ENCODE measurements at places on chromosomes 7 and 10. TPM values are rescaled to one million over a fixed set of nuclear protein-coding genes. Genes with fewer than 3 reads are reported as not detected.
A peak's percentile ranks its signal among the peaks of the same experiment; 100 is the strongest.

- DNase-seq: no peak
These were observed 454.0 kb upstream of the SORCS1 start for GRCh38 chr10:107618504-107618994.

GRCh38 chr7:66662646-66663264, 34.1 kb downstream of the KCTD7 start:
- DNase-seq: no peak

GRCh38 chr10:78605800-78606350, 462.9 kb upstream of the ZMIZ1 start:
- no peak for DNase-seq

DNA sequence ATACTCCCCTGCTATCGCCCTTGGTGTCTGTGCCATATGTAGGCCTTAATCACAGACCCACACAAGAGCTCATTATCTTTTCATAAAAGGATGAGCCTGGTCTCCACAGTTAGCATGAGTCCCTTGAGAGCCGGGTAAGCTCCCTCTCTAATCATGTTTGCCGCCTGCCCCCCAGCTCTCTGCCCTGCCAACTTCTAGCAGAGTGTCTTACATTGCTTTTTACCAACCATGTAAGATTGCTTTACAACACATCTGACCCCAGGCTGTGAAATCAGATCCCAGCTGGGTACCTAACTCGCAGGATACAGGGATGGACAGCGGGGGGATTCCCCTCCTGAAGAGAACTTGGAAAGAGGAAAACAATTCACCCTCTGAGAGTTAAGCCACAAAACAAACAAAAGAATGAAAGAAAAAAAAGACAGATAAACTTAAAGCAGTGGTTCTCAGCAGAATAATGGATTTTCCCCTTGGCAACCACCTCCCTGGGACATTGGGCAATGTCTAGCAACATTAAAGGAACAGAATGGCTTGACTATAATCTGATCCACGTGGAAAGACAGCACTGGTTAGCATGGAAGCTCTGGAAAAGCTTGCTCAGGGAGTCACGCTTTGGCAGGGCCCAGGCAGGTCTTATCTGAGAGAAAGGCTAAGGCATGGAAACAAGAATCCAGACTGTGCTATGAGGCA, 39.4 kb upstream of the ATOH7 start:
- no peak for DNase-seq

GRCh38 chr10:38050212-38050611, 39.7 kb downstream of the ZNF33A start:
- no peak for DNase-seq

- peak; percentile 65 for DNase-seq
These were observed 37.4 kb downstream of the GRID1 start for GRCh38 chr10:86329093-86329710.

DNA sequence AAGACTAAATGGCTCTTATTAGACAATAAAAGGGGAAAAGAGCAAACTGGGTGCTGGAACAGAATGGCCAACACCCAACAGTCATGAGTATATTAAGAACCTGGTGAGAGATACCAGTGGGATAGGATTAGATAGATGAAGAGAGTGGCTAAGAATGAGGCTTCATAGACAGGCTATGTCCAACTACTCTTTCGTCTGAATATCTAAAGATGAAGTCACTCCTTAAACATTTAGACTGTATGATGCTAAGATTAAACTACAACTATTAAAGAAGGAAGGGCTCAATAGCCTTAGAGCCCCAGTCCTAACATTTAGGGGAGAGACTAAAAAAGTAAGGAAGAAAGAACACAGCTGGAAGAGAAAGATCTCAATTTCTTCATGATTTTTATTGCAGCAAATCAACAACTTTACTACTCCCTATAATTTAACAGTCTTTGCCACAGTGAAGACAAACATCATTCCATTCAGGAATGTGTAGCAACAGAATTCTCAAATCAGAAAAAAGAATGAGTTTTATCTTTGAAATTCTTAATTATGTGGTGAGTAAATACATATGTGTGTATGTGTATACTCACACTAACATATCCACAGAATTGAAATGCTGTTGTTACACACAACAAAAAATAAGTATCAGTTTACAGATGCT, 45.6 kb downstream of the CACNA2D1 start:
- no peak for DNase-seq

DNA sequence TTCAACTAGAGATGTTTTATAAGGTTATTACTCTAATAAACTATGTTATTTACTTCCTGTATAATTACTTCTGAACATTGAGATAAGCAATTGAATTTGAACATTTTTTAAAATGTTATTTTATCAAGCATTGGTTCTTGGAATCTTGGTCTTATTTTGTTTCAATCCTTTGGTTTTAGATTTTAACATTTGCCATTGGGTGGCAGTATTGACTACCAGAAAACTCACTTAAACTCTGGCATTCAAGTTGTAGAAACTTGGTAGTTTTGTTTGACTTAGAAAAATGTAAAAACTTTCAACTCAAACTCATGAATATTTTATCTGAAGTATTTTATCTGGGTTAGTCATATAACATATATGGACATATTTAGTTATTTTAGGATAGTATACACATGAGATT, 48.1 kb downstream of the ATRNL1 start:
- DNase-seq: peak; percentile 4

GRCh38 chr10:124474514-124475070, 13.0 kb downstream of the LHPP start:
- DNase-seq: no peak

- DNase-seq: no peak
These were observed 41.2 kb downstream of the COL13A1 start for GRCh38 chr10:69842882-69843281.

GRCh38 chr7:51354434-51354833, 37.8 kb upstream of the COBL start:
- DNase-seq: no peak

DNA sequence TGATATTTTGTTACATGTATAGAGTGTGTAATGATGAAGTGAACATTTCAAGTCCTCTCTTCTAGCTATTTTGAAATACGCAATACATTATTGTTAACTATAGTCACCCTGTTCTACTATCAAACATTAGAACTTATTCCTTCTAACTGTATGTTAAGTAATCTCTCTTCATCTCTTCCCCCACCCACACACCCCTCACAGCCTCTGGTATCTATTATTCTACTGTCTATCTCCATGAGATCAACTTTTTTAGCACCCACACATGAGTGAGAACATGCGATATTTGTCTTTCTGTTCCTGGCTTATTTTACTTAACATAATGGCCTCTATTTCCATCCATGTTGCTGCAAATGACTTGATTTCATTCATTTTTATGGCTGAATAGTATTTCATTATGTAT, 57.7 kb upstream of the EGR2 start:
- DNase-seq: no peak

GRCh38 chr7:18437101-18437500, 58.4 kb upstream of the HDAC9 start:
- DNase-seq: no peak

DNA sequence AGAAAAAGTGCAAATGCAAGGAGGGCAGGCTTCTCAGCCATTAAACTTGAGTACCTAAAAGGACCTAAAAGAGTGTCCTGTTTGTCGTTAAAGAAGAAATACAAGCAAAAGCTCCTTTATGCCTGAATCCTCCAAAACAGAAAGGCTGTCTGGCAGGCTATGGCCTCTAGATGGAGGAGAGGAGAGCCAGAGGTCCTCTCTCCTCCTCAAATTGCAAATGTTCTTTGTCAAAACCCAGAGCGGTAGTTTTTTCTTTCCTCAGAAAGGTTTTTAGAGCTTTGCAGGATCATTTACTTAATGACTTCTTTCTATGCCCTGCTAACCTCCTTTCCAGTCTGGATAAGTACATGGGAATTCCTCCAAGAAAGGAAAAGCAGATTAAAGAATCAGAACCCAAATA, 1.9 kb upstream of the SORCS1 start:
- DNase-seq: peak; percentile 28

- DNase-seq: no peak
These were observed 82.3 kb downstream of the ADK start for GRCh38 chr10:74233281-74233680.

DNA sequence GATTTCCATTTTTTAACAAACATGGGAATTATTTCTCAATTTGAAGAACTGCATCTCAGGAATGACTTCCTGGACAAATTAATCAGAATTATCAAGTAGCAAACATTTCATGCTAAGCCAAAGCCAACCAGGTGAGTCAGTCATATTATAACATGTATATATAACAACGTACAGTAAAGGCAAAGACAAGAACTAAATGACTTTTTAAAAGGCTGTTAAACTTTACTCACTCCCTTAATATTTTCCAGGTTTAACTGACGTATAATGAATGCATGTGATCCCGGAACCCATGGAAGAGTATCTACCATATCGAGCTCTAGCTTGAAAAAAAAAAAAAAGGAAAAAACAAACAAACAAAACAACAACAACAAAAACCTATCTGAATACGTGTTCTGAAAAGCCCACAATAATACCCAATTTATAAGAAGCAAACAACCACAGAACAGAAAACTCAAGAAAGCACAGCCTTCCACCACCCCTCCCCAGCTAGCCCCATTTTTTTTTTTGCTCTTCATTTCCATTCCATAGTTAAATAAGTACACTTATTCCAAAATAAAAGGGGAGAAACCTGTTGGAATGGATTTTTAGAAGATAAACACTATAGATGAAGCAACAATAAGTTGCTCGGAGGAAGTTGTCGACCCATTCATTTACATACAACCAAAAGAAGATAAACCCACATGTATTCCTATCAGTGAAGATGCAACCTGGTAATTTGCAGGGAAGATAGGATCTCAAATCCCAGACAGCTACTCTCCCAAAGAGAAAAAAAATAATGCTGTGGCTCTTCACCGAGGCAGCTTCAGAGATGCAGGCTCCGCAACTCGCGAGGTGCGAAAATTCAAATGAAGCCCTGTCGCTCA, 537 bp downstream of the NAPEPLD start:
- peak; percentile 34 for DNase-seq

DNA sequence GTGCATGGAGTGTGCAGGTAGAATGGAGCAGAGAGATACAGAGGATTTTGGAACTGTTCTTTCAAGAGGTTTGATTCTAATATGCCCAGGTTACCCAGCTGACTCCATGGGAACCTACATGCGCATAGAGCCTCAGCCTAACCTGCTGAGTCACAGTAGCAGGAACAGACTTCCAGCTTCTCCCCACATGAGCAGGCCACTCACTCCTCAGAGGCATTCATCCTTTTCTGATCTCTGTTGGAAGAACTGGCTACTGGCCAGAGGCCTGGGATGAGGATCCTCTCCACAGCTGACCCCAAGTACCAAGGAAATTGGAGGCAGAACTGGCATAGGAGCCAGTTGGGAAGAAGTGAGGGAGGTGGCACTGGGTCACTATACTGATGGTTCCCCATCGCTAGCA, 17.9 kb upstream of the CCSER2 start:
- no peak for DNase-seq

OPN1SW gene
- 0.05 TPM for polyA plus RNA-seq

MMP21 gene
- not detected for polyA plus RNA-seq

GIMAP1 gene
- not detected for polyA plus RNA-seq

PDCD4 gene
- polyA plus RNA-seq: 23.3 TPM

ABCA13 gene
- polyA plus RNA-seq: not detected
